ENCODE measurements at places on chromosomes 5 and 9. TPM values are rescaled to one million over a fixed set of nuclear protein-coding genes. Genes with fewer than 3 reads are reported as not detected.

GRCh38 chr5:38551030-38552017 is 5.1 kb downstream of the LIFR start:
- peaks cover 4% of the 10 kb centered on the region for H3K36me3 ChIP-seq
- DNase-seq = no peak

DNA sequence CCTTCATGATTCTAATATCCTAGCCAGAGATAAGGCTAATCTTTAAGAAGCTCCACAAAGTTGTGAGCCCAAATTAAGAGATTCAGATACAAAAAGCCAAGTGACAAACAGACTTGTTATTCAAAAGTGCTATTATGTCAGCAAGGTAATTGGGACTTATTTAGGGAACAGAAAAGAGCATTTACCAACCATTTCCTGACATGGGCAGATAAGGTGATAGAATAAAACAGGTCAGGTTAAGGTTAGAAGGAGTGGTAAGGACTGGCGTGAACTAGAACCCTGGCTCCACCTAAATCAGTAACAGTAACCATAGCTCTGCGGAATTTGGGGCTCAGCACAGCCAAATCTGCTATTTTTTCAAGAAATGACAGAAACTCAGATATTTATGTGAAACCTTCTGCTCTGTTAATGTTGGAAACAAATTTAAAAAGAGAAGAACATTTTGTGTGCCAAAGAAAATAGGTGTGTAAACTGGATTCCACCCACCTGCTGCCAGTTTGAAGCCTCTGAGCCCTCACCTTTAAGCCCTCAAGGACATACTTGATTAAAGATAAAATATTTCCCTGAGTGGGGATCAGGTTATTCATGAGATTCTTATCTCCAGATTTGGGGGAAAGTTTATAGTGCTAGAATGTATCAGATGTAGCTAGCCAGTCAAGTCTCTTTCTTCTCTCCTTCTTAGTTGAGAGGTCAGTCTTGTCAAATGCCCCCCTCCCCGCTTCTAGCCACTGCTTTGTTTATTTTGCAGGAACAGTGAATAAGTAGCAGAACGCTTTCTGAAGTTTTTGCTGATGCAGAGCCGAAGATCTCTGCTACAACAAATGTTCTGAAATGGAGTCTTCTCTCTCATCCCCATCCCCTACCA is 10.2 kb upstream of the ERMP1 start:
- no peak overlapping the region for H3K4me3 ChIP-seq
- peaks cover 2% of the 10 kb centered on the region for H3K27me3 ChIP-seq
- H3K36me3 ChIP-seq = no peaks in the 10 kb centered on the region
- H3K4me1 ChIP-seq = peaks cover 36% of the 10 kb centered on the region

The RASGRF2 gene
- total RNA-seq = 2.5 TPM

DNA sequence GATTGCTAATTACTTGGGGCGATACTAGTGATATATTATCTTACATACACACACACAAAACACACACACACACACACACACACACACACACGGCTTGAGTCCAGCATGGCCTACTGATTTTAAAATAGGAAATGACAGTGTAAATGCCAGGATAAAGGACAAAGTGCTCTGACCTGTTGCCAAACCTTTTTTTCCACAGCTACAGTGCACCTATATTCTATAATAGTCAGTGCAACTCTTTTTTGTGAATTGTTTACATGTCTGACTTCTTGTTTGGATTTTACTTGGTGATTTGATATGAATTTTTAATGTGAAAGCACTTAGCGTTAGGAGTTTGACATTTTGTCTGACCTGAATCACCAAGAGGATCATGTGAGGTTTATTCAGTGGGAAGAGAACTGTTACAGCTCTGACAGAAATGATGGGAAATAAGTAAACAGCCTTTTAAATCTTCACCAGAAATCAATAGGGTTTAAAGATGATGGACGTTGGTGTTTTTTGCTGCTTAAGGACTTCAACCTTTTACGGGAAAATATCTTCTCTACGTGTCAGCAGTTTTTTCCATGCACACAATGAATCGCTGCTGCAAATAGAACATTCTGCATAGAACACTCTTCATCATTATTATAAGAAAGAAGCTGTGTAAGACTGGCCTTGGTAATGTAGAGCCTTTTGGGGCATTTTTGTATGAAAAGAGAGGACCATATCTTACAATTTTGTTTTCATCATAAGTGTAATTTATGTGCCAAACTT is 218.5 kb downstream of the RANBP17 start:
- peaks cover 12% of the 10 kb centered on the region for H3K36me3 ChIP-seq
- H3K27ac ChIP-seq = no peak overlapping the region
- H3K4me1 ChIP-seq = no peaks in the 10 kb centered on the region
- no peaks in the 10 kb centered on the region for H3K27me3 ChIP-seq

- DNase-seq = no peak
- no peak overlapping the region for H3K4me3 ChIP-seq
- H3K27ac ChIP-seq = no peak overlapping the region
- H3K27me3 ChIP-seq = no peaks in the 10 kb centered on the region
- peaks cover 42% of the 10 kb centered on the region for H3K36me3 ChIP-seq
These were observed 37.3 kb upstream of the ALDOB start for GRCh38 chr9:101472891-101473290.

DNA sequence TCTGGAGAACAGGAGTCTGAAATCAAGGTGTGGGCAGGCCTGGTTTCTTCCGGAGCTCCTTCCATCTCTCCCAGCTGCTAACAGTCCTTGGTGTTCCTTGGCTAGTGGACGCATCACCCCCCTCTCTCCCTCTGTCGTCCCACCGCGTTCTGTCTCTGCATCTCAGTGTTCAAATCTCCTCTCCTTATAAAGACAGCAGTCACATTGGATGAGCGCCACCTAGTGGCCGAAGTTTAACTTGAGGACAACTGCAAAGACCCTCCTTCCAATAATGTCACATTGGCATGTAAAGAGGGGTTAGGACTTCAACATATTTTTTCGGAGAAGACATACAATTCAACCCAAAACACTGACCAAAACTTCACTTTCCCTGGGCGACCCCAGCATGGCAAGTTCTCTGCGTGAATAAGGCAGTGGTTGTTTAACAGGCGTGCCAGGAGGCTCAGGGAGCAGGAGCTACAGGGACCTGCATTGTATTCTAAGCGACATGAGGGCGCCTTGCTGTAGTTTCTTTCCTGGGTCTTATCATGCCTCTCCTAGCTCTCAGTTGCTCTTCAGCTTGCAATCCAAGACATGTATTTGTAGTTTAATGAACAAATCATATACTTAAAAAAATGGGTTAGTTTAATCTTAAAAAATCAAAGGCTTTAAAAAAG is 27.9 kb upstream of the BASP1 start:
- H3K36me3 ChIP-seq = peaks cover 5% of the 10 kb centered on the region
- peak; percentile 84 for DNase-seq
- no peak overlapping the region for H3K4me3 ChIP-seq
- no peak overlapping the region for H3K27ac ChIP-seq

The TMCO6 gene
- total RNA-seq = 22.7 TPM

GRCh38 chr5:17228821-17229291 is 11.4 kb downstream of the BASP1 start:
- H3K27ac ChIP-seq = peak overlapping the region; percentile 72
- H3K36me3 ChIP-seq = peaks cover 15% of the 10 kb centered on the region
- peaks cover 3% of the 10 kb centered on the region for H3K27me3 ChIP-seq
- H3K4me3 ChIP-seq = no peak overlapping the region
- DNase-seq = no peak
- peaks cover 32% of the 10 kb centered on the region for H3K4me1 ChIP-seq

- no peak for DNase-seq
- peaks cover 13% of the 10 kb centered on the region for H3K4me1 ChIP-seq
- no peak overlapping the region for H3K27ac ChIP-seq
- no peak overlapping the region for H3K4me3 ChIP-seq
These were observed 34.8 kb downstream of the TMEM252 start for GRCh38 chr9:68505681-68506409.

DNA sequence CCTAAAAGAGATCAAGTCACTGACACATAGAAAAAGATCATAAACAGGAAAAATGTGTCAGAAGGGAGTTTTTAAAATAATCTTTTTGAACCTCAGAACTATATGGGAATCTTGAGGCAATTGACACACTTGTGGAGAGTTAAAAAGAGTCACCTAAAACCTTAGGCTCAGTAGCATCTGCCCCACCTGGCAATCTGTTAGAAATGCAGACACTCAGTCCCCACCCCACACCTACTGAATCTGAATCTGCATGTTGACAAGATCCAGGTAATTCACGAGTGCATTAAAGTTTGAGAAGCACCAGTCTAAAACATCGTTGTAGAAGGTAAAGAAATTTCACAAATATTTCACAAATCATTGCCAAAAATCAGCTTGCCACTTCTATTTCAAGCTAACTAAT is 388.3 kb downstream of the NR2F1-AS1 start:
- H3K4me3 ChIP-seq = no peak overlapping the region
- no peak for DNase-seq
- peaks cover 13% of the 10 kb centered on the region for H3K4me1 ChIP-seq
- no peaks in the 10 kb centered on the region for H3K27me3 ChIP-seq
- H3K36me3 ChIP-seq = no peaks in the 10 kb centered on the region

DNA sequence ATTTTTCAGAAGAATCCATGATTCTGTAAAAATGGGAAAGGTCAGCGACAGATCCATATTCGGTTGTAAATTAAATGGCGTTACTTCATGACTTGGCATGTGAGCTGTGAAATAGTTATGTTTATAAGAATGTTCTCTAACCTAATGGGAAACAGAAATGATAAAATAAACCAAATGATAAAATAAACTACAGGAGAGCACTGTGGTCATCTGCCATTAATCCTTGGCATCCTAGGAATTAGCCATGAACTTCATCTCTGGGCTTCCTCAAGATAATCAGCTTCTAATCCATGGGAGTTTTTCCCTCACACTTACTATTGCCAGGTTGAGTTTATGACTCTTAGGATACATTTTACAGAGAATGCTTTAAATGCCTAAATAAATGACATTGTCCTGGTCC is 94.6 kb upstream of the SLC30A5 start:
- no peak overlapping the region for H3K4me3 ChIP-seq
- H3K27ac ChIP-seq = no peak overlapping the region
- peaks cover 3% of the 10 kb centered on the region for H3K4me1 ChIP-seq
- no peaks in the 10 kb centered on the region for H3K27me3 ChIP-seq
- H3K36me3 ChIP-seq = no peaks in the 10 kb centered on the region

Data from endothelial cell (in vitro differentiated cells).